CD4-positive, alpha-beta T cell (primary cell): ENCODE measurements at places on chromosomes 11 and 22.
A peak's percentile ranks its signal among the peaks of the same experiment; 100 is the strongest.

- no peak for DNase-seq
Measured at GRCh38 chr11:88454881-88455280, 117.3 kb upstream of the CTSC start.

DNA sequence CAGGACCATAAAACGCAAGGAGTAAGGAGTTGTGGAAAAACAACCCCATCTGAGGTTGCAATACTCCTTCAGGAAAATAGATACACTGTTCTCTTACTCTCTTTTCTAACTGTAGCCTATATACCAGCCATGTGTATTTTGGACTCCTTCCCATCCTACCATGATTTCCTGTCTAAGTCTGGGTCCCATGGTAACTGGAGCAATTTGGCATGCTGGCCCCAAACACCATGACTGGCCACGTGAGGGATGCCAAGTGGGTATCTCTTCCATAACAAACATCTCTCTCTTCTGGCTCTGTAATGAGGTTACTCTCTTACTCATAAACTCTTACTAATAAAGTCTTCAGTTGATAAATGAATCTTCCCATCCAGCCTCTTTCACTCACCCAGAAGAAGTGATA, 26.5 kb downstream of the ABTB2 start:
- DNase-seq, result no peak

- no peak for DNase-seq
Measured at GRCh38 chr11:10746871-10747270, 4.2 kb upstream of the CTR9 start.

GRCh38 chr11:28289444-28289843, 181.3 kb downstream of the METTL15 start:
- no peak for DNase-seq

GRCh38 chr22:41919357-41920224, 4.7 kb upstream of the SHISA8 start:
- peak; percentile 42 for DNase-seq

- DNase-seq, result no peak
Measured at GRCh38 chr22:48850658-48851287, 976.9 kb downstream of the BRD1 start.

DNA sequence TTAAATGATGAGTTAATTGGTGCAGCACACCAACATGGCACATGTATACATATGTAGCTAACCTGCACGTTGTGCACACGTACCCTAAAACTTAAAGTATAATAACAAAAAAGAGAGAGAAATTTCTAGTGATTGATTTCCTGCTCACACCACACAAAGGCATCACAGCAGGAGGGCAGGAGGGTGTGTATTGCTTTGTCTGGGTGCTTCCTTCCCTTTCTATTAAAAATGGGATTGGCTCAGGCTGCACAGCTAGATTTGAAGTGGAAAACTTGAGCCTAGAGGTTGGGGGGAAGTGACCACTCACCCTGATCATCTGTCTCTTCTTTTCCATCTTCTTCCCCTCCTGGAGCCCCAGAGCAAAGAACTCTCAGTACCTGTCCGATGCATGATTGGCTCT, 944 bp upstream of the SCGB1D2 start:
- DNase-seq, result no peak

- no peak for DNase-seq
Measured at GRCh38 chr11:117520201-117520600, 192.5 kb downstream of the CEP164 start.

GRCh38 chr11:100637706-100638105, 49.4 kb upstream of the ARHGAP42 start:
- DNase-seq, result no peak

GRCh38 chr11:69089258-69089657, 40.5 kb downstream of the TPCN2 start:
- DNase-seq, result no peak

DNA sequence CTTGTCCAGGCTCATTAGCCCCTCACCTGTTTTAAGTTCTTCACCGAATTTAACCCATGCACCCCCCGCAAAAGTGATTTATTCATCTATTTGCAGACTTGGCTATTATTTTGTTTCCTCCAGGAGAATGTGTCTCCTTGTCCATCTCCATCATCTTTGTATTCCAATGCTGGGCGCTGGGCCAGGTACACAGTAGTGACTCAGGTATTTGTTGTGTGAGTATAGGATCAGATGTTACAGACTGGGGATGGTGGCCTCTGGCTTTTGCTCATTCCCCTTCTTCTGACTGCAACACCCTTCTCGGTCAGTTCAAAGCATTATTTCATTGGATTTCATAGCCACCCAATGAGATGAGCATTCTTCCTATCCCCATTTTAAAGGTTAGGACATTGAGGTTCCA, 408.2 kb downstream of the MN1 start:
- DNase-seq, result no peak

GRCh38 chr11:4375431-4376140, 7.4 kb upstream of the OR52B4 start:
- DNase-seq, result no peak

DNA sequence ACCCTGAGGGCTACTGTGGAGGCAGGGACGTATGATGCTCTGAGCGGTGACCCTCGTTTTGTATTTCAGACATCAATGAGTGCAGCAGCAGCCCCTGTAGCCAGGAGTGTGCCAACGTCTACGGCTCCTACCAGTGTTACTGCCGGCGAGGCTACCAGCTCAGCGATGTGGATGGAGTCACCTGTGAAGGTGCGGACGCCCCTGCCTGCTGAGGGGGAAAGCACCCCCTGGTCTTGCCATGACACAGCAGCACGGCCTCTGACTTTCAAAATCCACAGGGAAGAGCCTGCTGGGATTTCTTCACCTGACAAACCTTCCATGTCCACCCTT, 44.3 kb downstream of the FBLN1 start:
- no peak for DNase-seq

- DNase-seq, result no peak
Measured at GRCh38 chr11:18320617-18321016, 1.3 kb downstream of the HPS5 start.

DNA sequence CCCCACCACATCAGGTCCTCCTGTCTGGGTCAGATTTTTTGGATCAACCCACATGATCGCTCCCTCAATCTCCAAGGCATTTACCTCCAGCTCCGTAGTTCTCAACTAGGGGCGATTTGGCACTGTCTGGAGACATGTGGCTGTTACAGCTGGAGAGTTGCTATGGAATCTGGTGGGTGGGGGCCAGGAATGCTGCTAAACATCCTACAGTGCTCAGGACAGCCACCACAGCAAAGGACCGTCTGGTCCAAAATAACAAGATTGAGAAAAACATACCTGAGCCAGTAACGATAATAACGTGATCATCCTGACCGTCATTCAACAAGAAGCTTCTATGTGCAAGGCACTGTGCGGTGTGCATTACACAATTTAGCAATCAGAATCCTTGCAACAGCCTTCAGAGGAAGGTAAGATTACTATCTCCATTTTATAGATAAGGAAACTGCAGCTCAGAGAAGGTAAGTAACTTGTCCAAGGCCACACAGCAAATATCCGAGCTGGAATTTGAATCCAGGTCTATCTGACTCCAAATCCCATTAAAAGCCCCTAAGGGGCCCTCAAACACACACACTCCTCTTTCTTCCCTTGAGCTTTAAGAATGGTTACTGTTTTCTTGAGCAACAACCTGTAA, 14.3 kb upstream of the CRY2 start:
- DNase-seq, result no peak

- DNase-seq, result no peak
Measured at GRCh38 chr11:95545116-95545875, 244.3 kb downstream of the FAM76B start.

- DNase-seq, result no peak
Measured at GRCh38 chr11:26580929-26581328, 8.9 kb upstream of the MUC15 start.

GRCh38 chr11:69644962-69645675, 4.2 kb downstream of the CCND1 start:
- DNase-seq, result no peak

DNA sequence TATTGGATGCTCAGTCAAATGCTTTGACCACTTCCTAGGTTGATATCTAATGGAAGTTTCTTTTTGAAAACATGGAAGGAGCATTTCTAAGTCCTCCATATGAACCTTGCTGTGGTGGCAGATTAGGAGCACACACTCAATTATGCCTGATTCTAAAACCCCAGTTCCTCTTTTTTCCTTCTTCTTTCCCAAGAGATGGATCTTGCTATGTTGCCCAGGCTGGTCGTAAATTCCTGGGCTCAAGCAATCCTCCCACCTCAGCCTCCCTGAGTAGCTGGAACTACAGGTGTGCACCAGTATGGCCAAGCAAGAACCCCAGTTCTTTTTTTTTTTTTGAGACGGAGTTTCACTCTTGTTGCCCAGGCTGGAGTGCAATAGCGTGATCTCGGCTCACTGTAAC, 3.0 kb downstream of the LYVE1 start:
- DNase-seq, result no peak

DNA sequence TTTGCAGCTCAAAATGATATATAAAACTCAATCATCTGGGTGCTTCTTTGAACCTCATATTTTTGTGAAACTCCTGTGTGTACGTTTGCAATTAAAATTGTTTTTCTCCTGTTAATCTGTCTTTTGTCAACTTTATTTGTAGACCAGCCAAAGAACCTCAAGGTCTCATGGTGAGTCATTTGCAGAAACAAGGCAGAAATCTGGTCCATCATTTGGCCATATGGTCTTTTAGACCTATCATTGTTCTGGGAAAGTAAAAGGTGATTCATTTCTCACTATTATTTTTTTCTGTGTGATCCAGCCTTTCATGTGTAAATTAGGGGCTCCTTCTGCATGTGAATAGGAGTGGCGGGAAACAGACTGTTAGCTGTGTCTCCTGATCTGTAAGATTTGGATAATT, 399.1 kb upstream of the DDI1 start:
- no peak for DNase-seq

DNA sequence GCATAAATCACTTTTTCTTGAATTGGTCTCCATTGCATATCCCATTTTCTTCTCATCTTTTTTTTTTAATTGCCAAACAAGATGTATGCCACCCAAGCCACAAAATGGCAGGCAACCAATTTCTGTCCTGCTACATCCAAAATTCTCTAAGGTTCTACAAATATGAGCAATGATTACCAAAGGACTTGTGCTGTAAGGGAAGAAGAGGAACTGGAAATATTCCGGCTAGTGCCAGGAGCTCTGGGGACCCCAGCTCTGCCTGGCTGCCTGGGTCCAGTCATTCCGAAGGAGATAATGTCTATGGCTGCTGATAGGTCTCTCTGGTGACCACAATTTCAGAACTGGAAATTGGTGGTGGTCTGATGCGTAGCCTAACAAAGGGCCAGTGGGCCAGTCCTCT, 17.1 kb upstream of the SNX32 start:
- no peak for DNase-seq

GRCh38 chr11:126419801-126420697, 64.6 kb downstream of the ST3GAL4 start:
- DNase-seq, result no peak

DNA sequence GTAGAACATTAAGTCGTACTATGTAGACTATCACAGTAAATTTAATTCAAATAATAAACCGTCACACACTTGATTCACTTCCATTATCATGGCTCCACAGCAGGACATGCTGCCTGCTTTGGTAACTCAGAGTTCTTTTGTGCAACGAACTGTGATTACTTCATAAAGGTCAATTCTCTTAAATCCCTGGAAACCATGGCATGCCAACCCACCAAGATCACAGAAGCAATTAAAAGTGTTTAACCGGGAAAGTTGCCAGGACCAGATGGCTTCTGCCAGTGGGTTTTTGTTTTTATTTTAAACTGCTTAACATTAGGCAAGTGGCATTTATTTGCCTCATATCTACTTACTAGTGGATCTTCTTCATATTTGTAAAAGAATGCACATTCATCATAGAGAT, 1162.1 kb downstream of the DLG2 start:
- DNase-seq, result no peak

GRCh38 chr11:75705541-75705940, 12.1 kb upstream of the MOGAT2 start:
- DNase-seq, result no peak

DNA sequence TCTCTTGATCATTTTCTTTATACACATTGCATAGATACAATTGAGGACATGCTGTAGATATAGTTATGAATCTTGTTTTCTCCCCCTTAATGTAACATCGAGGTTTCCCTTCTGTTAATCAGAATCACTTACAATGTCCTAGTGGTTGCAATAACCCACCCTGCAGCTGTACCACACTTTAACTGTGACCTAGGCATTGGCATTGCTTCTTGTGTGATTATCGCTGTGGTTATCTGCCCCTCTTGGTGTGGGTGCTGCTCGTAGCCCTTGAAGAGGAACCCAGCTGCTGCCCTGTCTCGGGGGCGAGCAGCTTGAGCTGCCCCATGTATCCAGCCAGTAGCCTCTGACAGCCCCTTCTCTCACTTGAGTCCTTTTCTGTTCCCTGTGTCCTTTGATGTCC, 1.5 kb downstream of the DGAT2 start:
- no peak for DNase-seq

DNA sequence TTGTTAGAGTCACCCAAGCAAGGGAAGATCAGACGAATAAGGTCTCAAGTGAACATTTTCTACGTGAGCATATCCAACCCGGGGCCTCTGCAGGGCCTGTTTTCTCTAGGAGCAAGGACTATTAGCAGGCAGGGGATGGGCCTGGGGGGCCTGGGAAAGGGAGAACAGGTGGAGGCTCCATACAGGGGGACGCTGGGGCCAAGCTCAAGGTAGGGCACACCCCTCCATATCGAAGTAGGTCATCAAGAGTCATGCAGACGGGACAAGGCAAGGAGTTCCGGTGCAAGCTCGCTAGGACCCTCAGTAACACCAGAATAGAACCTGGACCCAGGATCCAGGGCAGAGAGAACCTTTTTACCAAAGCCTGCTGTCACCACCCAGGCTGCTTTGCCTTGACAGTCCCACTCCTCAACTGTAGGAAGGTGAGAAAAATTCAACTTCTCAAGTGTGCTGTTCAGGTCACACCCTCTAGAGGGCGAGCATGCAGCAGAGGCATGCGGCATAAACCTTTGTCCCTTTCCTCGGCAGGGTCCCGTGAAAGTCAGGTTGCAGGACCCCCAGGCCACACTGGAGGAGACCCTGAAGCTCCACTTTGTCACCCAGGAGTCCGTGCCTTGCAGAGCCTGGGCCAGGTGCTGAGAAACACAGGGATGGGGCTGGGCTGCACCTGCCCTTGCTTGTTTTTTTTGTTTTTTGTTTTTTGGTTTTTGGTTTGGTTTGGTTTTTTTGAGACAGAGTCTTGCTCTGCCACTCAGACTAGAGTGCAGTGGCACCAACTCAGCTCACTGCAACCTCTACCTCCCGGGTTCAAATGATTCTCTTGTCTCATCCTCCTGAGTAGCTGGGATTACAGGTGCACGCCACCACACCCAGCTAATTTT, 8.6 kb upstream of the APOBEC3B start:
- peak; percentile 79 for DNase-seq

- DNase-seq, result no peak
Measured at GRCh38 chr22:30318799-30319419, 7.8 kb downstream of the TBC1D10A start.
